ENCODE measurements at places on chromosomes 7 and 10.

- DNase-seq, result no peak
These were observed 292.4 kb upstream of the SMIM30 start for GRCh38 chr7:113410796-113411195.

- no peak for DNase-seq
These were observed 12.6 kb downstream of the MAFK start for GRCh38 chr7:1542841-1543747.

- no peak for DNase-seq
These were observed 46.7 kb downstream of the TFAM start for GRCh38 chr10:58431903-58432302.

DNA sequence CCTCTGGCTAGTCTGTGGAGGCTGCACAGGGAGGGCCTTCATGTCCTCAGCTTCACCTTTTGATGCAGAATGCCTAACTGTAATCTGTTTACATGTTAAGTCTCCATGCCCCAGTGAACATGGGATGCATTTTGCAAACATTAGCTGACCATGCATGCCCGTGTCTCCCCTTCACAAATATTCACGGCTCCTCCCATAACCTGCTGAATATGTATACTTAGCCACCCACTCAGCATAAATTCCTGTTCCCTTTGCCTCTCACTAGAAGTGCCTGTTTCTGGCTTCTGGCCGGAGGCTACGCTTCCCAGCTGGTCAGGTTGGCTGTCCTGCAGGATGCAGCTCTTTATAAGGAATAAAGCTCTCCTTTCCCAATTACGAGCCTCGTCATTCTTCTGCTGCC is 552.7 kb downstream of the DNAJB6 start:
- no peak for DNase-seq

- no peak for DNase-seq
These were observed 105.3 kb upstream of the LRGUK start for GRCh38 chr7:134021836-134022235.

DNA sequence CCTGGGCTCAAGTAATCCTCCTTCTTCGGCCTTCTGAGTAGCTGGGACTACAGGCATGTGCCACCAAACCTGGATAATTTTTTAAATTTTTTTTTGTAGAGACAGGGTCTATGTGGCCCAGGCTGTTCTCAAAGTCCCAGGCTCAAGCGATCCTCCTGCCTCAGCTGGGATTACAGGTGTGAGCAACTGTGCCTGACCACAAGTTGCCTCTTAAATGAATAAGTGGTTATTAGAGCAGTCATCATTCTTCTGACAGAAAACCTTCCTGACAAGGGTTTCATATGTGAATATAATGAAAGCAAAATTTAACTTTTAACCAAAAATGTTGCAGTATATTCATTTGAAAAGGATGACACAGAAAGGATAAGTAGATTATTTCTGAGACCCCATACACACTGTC is 532.5 kb downstream of the GRM8 start:
- DNase-seq, result no peak

DNA sequence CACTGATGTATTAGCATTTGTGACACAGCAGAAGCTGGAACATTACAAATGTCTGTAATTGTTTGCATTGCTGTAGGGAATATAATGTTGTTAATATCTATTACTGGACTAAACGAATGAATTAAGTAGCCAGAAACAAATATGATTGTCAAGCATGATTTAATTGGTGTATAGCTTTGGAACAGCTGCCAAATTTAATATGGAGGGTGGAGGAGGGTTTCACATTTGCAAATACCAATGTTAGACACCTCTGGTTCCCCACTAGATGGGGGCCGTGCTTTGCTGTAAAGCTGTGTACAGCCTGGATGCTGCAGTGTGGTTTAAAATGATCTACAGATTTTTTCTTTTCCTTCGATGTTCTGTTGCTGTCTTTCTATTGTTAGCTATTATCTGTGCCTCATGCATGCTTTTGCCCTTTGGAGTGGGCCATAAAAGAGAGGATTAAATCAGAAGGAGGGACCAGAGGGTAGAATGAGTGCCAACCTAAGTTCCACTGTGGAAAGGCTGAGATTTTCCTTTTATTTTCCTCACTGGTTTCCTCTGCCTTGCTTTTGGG is 23.1 kb downstream of the DNAJB9 start:
- no peak for DNase-seq

GRCh38 chr7:4663239-4664018 is 18.7 kb upstream of the FOXK1 start:
- DNase-seq, result no peak

DNA sequence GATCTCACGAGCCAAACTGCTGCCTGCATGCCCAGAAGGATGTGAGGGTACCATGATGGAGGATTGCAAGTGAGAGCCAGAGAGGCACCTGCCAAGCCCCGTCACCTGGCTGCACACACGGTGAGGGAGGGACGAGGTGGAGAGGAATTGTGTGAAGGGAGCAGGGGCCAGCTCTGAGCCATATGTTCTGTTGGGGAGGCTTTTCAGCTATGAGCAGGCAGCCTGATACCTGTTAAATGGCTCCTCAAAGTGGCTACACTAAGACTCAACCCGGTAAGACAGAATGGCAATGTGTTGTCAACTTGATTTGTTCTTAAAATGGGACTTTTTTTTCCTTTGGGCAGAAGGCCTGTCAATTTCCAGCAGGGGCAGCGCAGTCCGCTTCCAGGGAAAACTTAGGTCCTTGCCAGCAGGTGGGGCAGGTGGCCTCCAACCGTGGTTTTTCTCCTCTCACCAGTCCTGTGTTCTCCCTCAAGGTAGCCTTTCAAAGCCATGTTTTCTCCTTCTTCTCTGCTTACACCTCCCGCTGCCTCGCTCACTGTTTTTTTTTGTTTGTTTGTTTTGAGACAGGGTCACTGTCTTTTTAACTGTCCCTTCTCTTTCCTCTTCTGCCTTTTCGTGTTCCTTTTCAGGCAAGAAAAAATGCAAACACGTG is 57.7 kb upstream of the ZNRF2 start:
- no peak for DNase-seq

DNA sequence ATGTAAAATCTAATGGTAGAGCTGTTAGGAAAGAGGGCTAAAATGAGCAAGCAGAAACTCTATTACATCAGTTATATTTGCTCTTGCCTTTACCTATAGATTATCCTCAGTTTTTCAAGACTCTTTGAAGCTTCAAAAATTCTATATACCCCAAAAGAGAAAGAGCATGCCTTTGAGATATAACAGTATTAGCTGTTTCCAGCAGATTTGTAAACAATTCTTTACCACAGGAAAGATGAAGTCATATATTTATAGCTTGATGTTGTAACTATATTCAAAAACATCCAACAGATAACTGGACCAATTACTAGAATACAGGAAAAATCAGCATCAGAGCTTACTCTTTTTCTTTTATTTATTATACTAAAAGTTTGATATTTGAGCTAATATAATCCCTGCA is 416.2 kb upstream of the TPK1 start:
- no peak for DNase-seq

GRCh38 chr7:44880317-44881018 is 4.9 kb downstream of the PURB start:
- DNase-seq, result no peak

DNA sequence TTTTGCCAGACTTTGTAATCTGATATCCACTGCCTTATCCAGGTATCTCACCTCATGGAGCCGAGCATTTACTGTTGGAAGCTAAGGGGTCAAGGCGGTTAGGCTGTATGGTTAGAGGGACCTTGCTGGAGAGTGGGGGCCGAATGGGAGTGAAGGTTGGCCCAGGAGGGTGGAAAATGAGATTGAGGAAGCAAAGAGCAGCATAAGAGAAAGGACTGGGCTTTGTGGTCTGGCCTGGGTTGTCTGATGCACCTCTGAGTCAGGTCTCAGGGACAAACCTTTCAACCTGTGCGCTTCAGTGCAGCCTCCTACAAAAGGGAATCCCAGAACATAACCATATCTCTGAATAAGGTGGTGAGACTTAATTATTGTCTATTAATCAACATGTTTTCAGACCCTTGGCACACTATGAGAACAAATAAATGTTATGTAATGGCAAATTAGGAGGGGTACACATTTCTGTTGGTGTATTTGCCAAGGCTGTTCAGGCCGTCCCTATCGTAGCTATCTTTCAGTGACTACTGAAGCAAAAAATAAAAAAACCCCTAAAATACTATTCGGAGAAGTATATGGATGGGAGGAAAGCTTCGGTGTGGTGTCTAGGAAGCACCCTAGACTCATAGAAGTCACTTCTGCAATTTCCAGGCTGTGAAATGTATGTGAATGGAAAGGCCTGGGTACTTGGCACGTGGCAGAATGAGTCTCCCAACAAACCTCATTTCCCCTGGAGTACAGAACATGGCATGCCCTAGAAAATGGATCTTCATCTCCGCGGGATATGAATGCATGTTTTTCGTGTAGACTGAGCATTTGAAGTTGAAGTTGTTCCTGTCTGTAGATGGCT is 4.3 kb downstream of the CAMK1D start:
- DNase-seq, result peak; percentile 17

- DNase-seq, result no peak
These were observed 386.7 kb upstream of the NPVF start for GRCh38 chr7:25615003-25615402.

DNA sequence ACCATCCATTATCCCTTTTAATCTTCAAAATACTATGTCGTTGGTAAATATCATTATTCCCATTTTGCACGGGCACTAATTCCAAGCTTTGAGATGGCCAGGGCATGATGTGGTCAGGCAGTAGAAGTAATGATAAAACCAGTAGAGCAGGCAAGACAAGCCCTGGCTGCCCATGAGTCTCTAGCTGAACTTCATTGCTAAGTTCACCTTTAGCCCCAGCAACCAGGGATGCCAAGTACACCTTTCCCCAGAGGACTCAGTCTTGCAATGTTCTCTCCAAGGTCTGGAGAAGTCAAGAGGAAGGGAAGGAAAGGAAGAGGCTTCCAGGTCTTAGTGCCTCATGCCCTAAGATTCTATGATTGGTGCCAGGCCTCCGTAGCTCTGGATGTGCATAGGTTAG is 203.2 kb downstream of the PLXNA4 start:
- no peak for DNase-seq

- no peak for DNase-seq
These were observed 353.7 kb upstream of the CHRM2 start for GRCh38 chr7:136514776-136515175.

GRCh38 chr10:58993480-58994221 is 182.8 kb upstream of the PHYHIPL start:
- no peak for DNase-seq

- no peak for DNase-seq
These were observed 1011.4 kb upstream of the C7orf33 start for GRCh38 chr7:147579148-147579547.

GRCh38 chr7:99278180-99278579 is 5.5 kb downstream of the MYH16 start:
- DNase-seq, result no peak

DNA sequence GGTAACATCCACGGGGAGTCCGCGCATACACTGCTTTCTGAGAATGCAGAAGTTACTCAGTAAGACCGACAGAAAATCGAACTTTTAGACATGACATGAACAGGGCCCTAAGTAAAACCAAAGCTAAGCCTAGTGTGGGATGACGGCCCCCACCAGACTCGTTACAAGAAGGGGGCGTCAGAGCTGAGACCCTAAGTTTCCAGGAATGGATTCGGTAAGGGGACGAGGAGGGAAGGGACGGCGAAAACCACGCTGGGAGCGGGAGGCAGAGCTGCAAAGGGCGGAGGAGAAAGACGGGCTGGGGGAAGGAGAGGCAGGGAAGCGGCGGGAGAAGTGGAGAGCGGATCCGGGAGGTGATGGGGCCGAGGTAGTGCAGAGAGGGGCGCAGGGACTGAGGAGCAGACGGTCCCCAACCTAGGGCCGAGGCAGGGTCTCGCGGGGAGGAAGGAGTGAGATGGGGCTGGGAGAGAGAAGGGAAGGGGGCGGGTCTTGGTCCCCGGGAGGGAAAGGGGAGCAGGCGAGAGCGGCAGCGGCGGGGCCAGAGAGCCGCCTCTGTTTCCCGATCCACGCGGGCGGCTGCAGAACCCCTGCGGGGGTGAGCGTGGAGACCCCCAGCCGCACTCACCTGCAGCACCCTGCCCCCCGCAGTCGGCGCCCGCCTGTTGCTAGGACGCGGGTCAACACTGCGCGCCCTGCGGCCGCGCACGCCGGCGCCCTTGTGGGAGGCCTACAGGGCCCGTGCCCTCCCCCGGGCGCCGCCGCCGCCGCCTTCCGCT is 513 bp downstream of the ODAD2 start:
- DNase-seq, result peak; percentile 31

GRCh38 chr7:80145780-80146422 is 11.3 kb downstream of the GNAI1 start:
- no peak for DNase-seq

DNA sequence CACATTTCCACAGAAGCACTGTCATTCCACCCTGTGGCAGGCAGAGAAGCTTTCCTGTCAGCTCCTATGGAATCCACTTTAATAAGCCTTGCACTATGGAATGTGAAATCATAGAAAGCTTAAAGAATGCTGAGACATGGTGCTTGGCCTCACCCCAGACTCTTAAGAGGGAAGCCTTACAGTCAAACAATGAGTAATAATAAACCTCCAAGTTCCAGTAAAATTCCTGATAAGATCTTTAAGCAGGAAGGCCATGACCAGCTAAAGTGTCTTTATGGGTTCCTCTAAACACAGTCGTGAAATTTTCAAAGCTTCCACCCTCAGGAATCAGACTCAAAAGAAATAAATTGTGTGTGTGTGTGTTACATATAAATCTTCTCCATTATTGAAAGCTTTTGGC is 11.9 kb upstream of the TEX36 start:
- no peak for DNase-seq

DNA sequence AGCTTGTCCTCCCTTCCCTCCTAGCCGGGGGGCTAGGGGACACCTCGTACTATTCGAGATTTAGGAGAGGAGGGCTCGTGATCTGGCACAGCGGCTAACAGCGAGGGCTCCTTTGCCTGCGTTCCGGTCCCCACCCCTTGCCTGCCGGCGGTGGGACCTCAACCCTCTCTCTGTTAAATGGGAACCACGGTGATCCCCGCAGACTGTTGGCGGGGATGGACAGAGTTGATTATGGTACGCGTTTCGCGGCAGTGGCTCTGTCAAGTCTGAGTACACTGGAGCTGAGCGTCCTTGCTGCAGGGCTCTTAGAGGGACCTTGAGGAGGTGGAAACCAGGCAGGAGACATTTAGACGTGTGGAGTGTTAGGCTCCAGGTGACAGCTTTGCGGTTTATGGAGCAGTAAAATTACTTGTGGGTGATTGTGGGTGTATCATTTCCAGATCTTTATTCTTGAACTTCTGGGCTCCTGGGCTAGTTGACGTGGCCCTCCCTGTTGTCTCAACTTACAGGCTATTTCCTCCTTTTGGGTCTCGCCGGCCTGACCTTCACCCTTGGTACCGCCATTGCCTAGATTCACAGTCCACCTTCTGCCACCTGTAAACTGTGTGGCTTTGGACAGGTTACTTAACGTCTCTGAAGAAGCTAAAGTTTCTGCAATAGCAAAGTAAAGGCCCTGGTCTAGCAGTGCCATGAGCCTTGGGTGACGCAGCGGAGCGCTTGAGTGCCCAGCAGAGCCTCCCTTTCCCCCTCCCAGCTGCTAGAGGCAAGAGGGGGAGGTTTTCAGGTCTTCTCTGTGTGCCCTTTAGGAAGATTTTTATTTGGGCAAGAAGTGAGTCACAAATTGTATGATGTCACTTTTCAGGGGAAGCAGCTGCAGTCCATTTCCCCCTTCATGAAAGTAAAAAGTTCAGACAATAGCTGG is 739 bp downstream of the CASP7 start:
- peak; percentile 30 for DNase-seq

- peak; percentile 74 for DNase-seq
These were observed 164.4 kb downstream of the GLRX3 start for GRCh38 chr10:130300608-130301020.

GRCh38 chr10:66637273-66638036 is 288.4 kb upstream of the LRRTM3 start:
- DNase-seq, result no peak

GRCh38 chr7:36928718-36929117 is 204.4 kb upstream of the AOAH start:
- DNase-seq, result no peak

Measured in stimulated activated naive CD8-positive, alpha-beta T cell treated with anti-CD3 and anti-CD28 coated beads, Interleukin-15, amount 100 ng/mL, for 72 hours (primary cell).